ENCODE measurements at places on chromosomes 5 and 9. TPM values are rescaled to one million over a fixed set of nuclear protein-coding genes. Genes with fewer than 3 reads are reported as not detected.

The MARVELD2 gene
- polyA plus RNA-seq, result 1.5 TPM

The POLR3G gene
- 2.2 TPM for polyA plus RNA-seq

DNA sequence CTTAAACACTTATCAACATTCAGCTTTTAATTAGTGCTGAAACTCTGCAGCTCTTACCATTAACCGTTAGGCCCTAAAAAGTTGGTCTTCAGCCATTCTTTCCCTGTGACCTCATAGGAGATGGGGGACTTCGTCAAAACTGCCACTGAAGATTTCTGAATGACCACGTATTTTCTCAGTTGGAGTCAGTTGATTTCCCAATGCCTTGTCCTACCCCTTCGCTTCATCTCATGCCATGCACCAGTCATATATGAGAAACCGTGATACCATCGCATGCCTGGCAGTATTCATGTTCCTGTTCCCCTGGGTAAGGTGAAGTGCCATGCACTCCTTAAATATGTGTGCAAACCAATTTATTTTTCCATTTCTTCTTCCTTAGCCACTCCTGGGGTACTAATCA is 10.8 kb upstream of the ZFR start:
- no peak overlapping the region for H3K4me3 ChIP-seq
- H3K27me3 ChIP-seq, result no peaks in the 10 kb centered on the region
- DNase-seq, result no peak
- no peaks in the 10 kb centered on the region for H3K4me1 ChIP-seq
- H3K27ac ChIP-seq, result no peak overlapping the region

DNA sequence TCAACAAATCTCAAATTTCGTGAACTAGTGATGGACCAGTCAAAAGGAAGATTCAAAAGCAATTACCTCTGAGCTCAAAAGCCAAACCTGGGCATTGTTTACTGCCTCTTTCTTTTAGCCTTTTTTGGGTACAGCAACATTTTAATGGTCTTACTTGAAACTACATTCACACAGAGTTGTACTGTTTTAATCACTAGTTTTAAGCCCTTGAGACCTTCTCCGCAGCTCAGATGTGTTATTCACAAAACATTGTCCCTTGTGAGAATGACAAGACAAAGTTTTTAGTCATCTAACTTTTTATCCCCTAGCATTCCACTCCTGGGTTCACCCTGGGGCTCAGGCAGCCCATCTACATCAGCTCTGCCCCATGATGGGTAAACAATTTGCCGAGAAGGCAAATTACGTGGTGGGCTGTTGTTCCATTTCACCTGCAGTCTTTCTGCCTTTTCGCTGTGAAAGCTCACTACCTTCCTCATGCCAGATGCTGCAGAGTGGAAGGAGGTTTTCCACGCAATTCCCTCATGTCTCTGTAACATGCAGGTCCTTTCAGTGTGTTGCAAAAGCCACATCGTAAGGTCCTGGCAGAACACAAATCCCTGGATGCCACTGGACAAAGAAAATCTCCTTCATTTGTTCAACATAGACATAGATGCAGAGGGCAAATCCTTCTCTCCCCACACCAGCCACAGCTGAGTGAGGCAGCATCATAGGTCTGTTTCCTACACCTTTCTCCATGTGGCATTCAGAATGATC is 175.7 kb downstream of the EBF1 start:
- no peaks in the 10 kb centered on the region for H3K4me1 ChIP-seq
- H3K36me3 ChIP-seq, result no peaks in the 10 kb centered on the region
- H3K4me3 ChIP-seq, result no peak overlapping the region
- no peak overlapping the region for H3K27ac ChIP-seq

- no peak overlapping the region for H3K27ac ChIP-seq
- H3K27me3 ChIP-seq, result no peaks in the 10 kb centered on the region
Measured at GRCh38 chr9:125227761-125228160, 13.4 kb downstream of the HSPA5 start.

DNA sequence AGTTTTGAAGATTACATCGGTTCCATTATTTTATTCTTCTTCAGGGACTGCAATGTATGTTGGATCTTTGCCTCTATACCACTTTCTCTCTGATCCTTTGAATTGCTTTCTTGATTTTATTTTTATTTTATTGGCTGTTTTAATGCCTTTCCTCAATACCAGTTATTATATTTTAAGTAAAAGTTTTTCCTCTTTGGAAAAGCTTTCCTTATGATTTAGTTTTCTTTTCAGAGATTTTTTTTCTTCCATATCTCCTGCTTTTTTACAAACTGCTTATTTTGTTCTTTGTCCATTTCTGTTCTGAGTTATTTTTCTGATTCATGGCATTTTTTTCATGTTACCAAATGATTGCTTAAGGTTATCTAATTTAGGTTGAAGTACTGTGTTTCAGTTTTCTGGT is 11.5 kb downstream of the ZMAT2 start:
- no peak for DNase-seq
- H3K4me3 ChIP-seq, result no peak overlapping the region
- no peaks in the 10 kb centered on the region for H3K27me3 ChIP-seq
- H3K4me1 ChIP-seq, result peaks cover 19% of the 10 kb centered on the region

All from CD4-positive, alpha-beta memory T cell (primary cell).